ENCODE measurements at places on chromosomes 5 and 9.

GRCh38 chr5:135211791-135212190 lies 177.8 kb upstream of the PITX1 start:
- no peak for DNase-seq

- DNase-seq, result no peak
These were observed 152.4 kb downstream of the ALDH1A1 start for GRCh38 chr9:72800328-72800994.

GRCh38 chr9:72254901-72255545 lies 105.8 kb downstream of the GDA start:
- no peak for DNase-seq

- no peak for DNase-seq
These were observed 5.8 kb downstream of the GLRX start for GRCh38 chr5:95816776-95817175.

GRCh38 chr5:45093377-45093776 lies 284.6 kb downstream of the MRPS30 start:
- no peak for DNase-seq

DNA sequence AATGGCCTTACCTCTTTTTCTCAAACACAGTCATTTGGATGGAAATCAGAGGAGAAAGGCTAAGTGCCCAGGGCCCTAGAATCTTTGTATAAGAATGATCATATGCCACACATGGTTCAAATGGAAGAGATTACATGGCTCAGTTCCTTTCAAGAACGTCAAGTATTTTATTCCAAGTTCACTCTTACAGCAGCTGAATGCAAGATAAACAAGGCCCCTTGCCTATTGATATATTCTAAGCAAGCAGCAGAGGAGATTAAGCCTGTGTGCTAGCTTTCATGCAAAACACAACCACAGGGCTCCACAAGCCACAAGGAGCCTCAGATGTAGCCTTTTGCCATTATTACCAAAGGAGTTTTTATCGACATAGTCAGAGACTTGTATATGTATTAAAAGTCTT lies 55.3 kb upstream of the SLCO6A1 start:
- no peak for DNase-seq

GRCh38 chr5:33712664-33713063 lies 179.1 kb downstream of the ADAMTS12 start:
- DNase-seq, result no peak

- no peak for DNase-seq
These were observed 29.9 kb upstream of the RANBP6 start for GRCh38 chr9:6045364-6045763.

DNA sequence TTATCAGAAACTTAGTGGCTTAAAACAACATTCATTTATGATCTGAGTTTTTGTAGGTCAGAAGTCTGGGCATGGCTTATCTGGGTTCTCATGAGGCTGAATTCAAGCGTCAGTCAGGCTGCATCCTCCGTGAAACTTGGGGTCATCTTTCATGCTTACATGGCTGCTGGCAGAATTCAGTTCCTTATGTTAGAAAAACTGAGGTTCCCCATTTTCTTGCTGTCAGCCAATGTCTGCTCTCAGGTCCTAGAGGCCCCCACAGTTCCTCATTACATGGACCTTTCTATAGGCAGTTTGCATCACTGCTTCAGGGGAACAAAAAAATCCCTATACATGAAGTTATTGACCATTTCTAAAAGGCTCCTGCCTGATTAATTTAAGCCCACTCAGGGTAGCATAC lies 83.8 kb upstream of the NMUR2 start:
- DNase-seq, result no peak

- no peak for DNase-seq
These were observed 460.5 kb downstream of the MAN2A1 start for GRCh38 chr5:110150199-110150598.

DNA sequence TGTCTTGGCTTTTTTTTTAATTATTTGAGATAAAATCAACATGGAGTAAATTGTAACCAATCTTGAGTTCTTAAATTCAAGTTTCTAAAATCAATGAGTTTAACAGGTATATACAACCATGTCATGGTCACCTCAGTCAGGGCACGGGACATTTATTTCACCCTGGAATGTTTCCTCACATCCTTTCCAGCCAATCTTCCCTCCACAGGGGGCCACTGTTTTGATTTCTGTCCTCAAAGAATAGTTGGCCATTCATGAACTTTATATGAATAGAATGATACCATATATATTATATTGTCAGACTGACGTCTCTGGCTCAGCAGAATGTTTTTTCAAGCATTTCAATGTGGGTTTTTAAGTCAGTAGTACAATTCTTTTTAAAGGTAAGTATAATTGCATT lies 806 bp downstream of the ZNF474 start:
- DNase-seq, result no peak

DNA sequence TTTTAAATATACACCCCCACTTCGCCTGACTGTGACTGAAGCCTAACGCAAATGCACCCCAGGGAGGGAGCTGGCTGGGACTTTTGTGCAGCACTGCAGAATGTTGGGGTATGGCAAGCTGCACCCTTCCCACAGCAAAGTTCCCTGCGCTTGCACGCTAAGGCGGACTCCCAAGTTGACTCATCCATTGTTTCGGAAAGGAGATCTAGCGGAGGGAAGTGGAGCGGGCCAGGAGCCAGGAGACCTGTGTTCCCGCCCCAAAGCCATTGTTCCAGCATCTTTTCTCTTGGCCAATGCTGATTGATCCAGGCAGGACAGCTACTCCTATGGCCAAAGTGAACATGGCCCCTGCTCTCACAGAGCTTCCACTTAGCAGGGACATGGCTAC lies 202.9 kb downstream of the AOPEP start:
- DNase-seq, result no peak

DNA sequence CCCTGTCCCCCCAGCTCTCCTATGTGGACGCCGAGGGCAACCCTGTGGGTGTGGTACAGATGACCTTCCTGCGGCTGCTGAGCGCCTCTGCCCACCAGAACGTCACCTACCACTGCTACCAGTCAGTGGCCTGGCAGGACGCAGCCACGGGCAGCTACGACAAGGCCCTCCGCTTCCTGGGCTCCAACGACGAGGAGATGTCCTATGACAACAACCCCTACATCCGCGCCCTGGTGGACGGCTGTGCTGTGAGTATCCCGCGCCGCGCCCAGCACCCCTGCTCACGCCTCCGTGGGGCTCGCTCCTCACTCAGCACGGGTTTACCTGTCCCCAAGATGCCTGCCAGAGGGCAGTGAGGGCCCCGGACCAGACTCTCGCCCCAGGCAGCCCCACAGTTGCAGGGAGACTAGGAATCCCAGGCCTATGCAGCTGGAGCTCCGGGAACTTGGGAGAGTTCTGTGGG lies 45.6 kb upstream of the FCN2 start:
- DNase-seq, result no peak

DNA sequence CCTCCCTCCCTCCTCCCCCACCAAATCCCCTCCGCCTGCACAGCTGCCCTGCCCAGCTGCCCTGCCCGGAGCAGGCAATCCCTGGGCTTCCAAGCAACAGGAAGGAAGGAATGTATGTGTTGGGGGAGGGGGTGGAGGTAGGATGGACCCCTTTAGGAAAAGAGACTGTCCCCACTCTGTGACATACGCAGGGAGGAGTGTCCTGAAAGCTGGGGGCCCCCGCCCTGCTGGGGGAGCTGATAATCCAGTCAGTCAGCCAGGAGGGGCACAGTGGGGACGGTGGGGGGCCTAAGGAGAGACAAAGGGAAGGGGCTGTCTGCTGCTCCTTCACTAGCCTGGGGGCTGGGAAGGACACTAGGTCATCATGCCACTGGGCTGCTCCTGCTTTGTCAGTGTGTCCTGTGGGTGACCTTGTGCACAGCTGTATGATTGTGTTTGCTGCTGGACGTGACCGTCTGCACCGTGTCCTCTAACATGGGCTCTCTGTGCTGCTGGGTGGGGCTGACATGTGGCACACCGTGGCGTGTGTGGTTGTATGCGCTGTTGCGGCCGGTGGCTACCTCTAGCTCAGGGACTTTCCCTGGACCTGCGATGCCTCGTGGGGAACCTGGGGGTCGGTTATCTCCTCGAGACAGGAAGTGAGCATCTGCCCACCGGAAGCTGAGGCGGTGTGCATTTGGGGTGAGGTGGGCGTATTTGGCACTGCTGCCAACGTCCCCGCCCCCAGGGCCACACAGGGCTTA lies 3.0 kb downstream of the N4BP3 start:
- peak; percentile 88 for DNase-seq

DNA sequence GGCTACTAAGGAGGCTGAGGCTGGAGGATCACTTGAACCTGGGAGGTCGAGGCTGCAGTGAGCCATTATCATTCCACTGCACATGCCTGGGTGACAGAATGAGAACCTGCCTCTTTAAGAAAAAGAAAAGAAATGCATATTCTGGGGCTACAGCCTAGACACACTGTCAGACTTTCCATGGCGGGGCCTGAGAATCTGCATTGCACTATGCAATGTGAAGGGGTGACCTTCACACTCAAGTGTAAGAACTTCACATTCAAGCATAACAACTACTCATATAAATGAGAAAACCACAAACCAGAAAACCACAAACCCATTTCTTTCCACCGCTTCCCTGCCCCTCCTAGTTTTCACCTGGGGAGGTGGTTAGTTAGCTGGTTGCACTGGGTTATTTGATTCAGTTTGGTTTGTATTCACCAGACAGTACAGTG lies 18.0 kb upstream of the FBP2 start:
- DNase-seq, result peak; percentile 2

DNA sequence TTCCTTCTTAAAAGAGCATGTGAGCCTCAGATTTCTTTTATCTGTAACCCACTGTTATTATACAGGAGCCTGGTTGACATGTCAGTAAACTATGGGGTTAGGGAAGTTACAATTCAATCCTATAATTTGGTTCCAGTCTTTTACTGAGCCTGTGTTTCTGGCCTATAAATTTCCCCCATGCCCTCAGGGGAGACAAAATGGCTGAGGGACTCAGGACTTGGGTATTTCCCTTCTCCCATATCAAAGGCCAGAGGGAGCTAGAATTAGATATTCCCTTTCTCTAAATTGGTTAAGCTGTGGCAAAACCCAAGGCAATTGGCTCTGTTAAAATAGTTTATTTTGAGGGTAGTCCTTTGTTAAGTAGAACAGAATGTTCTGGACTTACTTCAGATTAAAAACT lies 823.2 kb downstream of the TLE1 start:
- DNase-seq, result no peak

DNA sequence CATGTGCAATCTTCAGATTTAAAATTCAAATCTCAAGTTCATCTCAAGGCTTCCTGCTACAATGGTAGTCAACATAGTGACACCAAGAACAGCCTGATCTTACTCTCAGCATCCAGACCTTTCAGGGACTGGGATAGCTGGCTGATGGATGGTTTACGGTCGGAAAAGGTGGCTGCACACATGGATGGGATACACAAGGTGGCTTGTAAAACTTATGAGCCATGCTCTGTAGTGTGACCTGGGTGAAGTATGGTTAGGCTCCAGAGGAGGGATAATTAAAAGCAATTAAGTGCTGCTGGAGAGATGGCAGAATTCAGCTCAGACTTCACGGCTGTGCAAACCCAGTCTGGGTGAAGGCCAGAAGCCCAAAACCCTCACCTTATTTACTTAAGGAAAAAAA lies 379.5 kb downstream of the NFIB start:
- DNase-seq, result no peak

DNA sequence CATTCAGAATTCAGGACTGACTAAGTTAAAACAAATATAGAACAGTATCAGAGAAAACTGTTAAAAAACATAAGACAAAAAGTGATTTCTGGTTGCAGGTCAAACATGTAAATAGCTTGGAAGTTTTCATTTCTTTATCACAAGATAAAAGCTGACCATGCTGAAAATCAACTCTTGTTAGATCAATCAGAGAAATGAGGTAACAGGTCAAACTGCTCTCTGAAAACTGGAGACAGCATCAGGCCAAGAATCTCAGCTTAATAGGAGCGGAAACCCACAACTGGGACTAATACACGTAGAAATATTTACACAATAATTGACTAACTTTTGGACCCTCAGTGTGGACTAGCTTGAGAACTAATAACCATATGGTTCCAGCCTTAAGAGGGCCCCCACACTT lies 1012.8 kb upstream of the EDIL3 start:
- no peak for DNase-seq

- DNase-seq, result no peak
These were observed 28.6 kb downstream of the SLC36A1 start for GRCh38 chr5:151476016-151476415.
